C1 segment of cervical spinal cord (tissue), 14 donors: ENCODE measurements at places on chromosomes 6 and 20.
A peak's percentile ranks its signal among the peaks of the same experiment; 100 is the strongest.

DNA sequence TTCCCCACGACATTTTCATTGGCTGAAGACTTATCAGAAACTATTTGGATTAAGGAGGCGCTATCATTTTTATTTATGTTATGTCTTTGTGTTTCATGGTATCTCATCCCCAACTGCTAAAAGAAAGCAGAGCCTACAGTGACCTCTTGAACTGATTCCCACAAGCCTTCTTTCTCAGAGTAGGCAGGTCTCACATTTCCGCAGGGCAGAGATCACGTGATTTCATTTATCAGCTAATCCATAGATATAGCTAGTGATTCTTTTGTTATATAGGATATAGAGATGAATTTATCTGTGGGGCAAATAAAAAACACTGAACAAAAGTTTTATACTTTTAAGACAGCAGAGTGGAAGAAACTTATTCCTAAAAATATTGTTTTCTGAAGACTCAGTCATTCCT is 25.0 kb upstream of the POPDC3 start:
- DNase-seq, result no peak

DNA sequence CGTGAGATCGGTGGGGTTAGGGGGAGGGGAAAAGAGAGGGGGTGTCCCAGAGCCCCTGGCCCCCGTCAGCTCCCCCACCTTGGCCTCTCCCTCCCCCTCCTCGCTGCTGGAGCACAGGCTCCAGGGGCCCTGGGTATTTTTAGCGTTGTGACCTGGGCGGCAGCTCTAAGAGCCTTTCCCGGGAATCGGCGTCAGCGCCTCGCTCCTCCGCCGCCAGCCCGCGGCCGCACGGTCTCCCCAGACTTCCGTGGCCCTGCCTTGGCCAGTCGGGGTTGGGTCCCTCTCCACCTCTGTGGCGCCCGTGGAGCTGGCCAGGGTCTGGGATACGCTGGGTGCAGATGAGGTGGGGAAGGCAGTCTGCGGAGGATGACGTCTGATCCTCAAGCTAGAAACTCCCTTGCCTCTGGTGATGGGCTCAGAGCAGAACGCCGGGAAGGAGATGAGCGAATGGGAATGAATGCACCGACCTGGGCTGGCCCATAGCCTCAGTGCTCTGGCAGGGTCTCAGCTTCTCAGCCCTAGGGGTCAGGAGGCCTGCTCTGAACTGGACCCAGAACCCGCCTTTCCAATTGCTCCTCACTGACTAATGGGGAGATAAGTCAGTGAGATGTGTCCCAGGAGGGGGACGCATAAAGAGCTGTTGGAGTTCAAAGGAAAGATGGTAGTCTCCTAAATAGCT is 883 bp upstream of the DBNDD2 start:
- DNase-seq, result peak; percentile 34

GRCh38 chr6:159754959-159755914 is 6.6 kb upstream of the ACAT2 start:
- no peak for DNase-seq

GRCh38 chr6:7129784-7130569 is 22.2 kb downstream of the RREB1 start:
- no peak for DNase-seq

DNA sequence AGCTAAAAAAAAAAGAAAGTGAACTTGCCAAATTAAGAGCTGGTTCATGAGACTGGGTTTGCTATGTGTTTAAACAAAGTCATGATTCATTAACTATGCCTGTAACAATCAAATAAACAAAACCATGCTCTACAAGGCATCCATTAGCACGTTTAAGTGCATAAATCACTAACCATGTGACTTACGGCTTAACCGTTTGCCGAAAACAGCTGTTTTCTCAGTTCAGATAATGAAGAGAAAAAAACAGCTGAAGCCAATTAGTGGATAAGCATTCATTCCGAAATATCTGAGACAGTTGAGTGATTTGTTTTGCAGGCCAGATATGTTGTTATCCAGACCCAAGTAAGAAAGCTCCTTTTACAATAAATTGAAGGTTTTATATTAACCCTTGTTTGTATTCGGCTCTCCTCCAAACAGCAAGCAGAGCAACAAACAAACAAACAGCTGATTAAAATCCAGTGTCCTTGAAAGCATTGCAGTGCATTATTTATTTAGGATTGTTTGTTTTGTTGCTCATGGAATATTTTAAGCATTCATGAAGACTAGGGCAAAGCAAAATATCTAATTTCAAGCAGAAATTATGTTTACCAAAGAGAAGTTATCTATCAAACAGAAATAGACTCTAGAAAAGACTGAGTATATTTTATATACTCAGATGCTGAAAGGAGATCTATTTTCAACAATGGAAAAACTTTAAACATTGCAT is 343.5 kb downstream of the RFPL4B start:
- no peak for DNase-seq

DNA sequence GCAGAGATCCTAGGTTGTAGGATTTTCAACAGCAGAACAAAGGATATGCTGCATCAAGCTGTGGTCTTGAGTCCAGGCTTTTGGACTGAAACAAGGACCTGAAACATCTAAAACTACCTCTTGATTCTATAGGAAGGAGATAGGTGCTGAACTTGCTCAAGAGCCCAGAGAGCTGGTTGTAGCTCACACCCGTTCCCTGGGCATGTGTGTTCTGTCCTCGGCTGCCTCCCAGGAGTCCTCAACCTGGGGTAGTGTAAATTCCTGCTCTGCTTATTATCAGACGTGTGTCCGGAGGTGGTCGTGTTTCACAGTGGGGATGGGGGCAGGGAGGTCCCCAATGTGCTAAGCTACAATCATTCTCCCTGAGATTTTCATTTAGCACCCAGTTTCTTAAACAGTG is 4.8 kb downstream of the NOP56 start:
- no peak for DNase-seq

DNA sequence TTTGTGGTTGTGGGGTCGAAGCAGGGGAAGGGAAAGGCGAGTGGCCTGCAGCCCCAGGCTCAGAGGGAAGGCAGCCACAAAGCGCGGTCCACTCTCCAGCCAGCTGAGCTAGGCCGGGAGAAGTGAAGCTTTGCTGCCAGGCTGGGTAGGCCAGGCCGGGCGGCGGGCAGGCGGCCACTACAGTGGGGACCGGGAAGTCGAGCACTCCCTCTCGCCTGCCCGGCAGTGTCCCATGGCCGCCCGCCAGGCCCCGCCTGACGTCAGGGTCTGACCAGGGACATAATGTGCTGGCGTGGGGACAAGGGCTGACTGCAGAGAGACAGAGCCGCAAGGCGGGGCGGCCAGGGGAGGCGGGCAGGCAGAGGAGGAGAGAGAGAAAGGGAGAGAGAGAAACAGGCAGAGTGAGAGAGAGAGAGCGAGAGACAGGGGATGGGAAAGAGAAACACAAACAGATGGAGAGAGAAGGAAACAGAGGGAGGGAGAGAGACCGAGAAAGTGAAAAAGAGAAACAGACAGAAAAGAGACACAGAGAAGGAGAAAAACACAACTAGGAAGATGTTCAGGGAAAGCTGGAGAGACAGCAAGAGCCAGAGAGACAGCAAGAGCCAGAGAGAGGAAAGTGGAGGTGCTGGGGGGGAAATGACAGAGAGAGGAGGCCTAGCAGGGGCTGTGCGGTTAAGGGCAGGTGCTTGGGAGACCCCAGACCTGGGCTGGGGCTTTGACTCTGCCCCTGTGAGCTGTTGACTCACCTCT is 94.5 kb upstream of the PTPN1 start:
- DNase-seq, result peak; percentile 81

DNA sequence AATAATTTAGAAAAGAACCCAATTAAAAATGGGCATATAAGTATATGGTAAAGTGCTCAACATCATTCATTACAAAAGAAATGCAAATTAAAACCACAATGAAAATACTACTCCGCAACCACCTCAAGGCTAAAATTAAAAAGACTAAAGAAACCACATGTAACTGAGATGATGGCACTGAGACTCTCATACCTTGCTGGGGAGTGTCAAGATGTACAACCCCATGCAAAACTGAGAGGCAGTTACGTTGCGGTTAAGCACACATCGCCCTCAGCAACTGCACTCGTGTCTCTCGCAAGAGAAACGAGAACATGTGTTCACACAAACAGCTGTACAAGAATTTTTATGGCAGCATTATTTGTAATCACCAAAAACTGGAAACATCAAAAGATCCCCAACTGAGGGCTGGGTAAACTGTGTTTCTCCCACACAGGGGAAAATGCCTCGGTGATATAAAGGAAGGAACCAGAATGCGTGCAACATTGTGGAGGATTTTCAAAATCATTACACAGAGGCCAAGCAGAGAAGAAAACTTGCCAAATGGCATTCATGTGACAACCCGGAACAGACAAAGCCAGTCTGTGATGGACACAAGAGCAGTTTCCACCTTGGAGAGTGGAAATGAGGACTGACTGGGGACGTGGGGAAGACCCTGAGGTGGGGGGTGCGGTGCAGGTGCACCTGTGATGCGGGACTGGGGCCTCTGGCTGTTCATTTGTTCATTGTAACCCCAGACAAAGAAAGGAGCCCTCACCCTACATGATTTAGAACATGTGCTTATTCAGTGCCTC is 144.9 kb downstream of the WDR27 start:
- peak; percentile 3 for DNase-seq

DNA sequence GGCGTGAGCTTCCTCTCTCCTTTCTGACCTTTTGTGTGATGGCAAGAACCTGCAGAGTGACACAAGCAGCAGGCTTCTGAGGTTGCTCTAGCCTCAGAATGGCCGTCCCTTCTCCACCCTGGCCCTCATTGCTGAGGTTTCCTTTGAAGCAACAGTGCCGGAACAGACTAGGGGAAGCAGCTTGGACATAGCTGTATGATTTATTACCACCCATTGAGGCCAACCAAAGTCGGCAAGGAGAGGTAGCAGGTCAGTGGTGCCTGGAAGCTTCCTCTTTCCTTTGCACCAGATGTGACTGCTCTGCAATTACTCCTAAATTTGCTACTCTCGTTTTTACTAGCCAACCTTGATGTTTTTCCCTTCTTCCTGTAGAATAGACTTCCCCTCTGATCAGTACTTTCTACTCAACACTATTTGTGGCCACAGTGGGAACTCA is 31.4 kb downstream of the PTPN1 start:
- no peak for DNase-seq

DNA sequence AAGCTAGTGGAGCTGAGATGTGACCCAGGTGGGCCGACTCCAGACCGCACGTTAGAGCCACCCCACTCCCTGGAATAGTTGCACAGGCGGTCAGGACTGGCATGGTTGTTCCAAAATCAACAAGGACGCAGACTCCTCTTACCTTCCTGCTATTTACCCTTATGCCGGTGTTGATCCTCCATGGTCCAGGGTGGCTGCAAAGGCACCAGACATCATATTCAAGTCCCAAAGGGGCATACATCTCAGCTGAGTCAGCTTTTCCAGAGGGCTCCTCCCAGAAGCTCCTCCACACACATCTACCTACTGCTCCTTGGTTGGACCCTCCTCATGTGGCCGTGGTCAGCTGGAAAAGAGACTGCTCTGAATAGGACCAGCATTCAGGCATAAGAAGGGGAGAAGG is 112.2 kb downstream of the SYCP2 start:
- no peak for DNase-seq

DNA sequence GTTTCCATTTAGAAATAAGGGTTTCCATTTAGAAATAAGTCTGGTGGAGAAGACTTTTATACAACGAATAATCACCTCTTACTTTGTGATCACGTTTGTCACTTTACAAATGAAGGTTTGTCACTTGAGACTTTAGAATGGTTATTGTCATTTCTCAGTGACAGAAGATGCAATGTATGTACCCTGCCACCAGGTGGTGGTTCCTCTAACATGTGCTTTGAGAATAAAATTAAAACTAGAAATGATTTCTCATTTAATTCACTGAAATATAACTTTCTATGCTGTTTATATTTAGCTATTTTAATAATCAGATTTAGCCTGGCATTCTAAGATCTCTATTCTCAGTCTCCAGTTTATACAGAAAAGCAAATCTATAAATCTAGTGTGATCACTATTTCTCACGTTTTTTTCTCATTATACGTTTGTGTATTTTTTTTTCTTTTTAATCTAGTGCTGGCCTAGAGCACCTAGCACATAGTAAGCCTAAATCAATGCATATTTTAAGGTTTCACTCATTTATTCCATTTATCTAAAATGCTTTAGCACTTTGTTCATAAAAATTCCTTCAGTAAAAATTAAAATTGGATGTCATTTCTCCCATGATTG is 57.4 kb upstream of the TFAP2D start:
- DNase-seq, result no peak

GRCh38 chr20:15616626-15617025 is 956.6 kb downstream of the KIF16B start:
- DNase-seq, result no peak

GRCh38 chr6:147825848-147826247 is 317.4 kb downstream of the SAMD5 start:
- DNase-seq, result no peak

GRCh38 chr20:45269754-45270270 is 15.4 kb upstream of the SLPI start:
- DNase-seq, result no peak

GRCh38 chr20:51695574-51696303 is 72.5 kb downstream of the ATP9A start:
- no peak for DNase-seq

DNA sequence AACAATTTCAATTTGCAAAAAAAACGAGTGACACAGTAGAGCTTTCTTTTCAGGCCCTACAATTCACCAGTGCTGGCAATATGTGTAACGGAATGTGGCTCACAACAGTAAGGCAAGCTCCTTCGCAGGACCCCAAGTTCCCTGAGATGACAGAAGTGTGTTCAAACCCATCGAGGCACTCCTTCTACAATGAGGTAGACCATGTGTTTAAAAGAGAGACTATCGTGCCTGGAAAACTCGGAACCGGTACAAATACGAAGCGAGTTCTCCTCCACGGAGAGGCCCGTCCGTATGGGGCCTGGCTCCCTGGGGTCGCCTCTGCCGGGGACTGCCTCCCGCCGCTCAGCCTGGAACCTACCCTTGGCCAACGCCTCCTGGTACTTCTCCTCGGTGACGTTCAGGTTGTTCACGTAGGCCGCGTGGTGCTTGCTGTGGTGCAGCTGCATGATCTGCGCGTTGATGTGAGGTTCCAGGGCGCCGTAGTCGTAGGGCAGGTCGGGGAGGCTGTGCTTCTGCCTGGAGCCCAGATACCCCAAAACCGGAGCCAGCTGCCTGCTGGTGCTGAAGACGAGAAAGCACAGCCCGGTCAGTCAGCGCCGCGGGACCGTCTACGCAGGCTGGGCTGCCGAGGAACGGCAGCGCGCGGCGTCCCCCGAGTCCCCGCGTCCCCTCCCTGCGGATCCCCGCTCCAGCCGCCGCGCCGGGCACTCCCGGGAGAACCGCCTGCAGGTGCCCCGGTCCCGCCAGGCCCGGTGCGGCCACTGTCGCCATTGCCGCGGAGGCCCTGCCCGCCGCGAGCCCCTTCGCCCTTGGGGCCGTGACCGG is 526 bp downstream of the SOD2 start:
- DNase-seq, result no peak

GRCh38 chr6:75794954-75795739 is 46.1 kb downstream of the MYO6 start:
- DNase-seq, result no peak

DNA sequence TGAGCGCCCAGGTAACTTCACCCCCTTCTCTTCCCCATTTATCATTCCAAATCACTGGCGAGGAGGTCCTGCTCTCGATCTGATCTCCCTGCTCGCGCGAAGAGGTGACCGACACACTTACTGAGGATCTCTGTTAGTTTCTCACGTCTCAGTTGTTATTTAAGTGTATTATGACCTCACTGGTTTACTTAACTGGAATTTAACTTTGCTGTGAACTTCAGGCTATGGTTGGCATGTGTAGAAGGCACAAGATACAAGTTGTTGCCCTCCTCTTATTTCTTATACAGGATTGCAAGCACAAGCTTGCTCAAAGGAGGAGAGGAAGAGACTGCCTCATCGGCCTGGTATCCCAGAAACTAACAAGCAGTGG is 1.2 kb downstream of the RNF217 start:
- DNase-seq, result peak; percentile 56
